Activated CD4-positive, alpha-beta memory T cell treated with anti-CD3 and anti-CD28 coated beads for 36 hours (primary cell): ENCODE measurements at places on chromosomes 6 and 20. TPM values are rescaled to one million over a fixed set of nuclear protein-coding genes. Genes with fewer than 3 reads are reported as not detected.

SPTLC3 gene
- total RNA-seq = 0.02 TPM

CLVS2 gene
- not detected for total RNA-seq

SESN1 gene
- total RNA-seq = 10.6 TPM

SLC17A3 gene
- total RNA-seq = not detected

CST4 gene
- not detected for total RNA-seq

TNNC2 gene
- total RNA-seq = not detected

NKAPL gene
- total RNA-seq = not detected

MYT1 gene
- total RNA-seq = not detected

HLA-G gene
- 0.38 TPM for total RNA-seq

ZNF165 gene
- total RNA-seq = 4.0 TPM

GRCh38 chr20:51236421-51236820, 213.5 kb upstream of the KCNG1 start:
- H3K4me1 ChIP-seq = no peaks in the 10 kb centered on the region
- peaks cover 17% of the 10 kb centered on the region for H3K27me3 ChIP-seq
- H3K27ac ChIP-seq = no peak overlapping the region

DNA sequence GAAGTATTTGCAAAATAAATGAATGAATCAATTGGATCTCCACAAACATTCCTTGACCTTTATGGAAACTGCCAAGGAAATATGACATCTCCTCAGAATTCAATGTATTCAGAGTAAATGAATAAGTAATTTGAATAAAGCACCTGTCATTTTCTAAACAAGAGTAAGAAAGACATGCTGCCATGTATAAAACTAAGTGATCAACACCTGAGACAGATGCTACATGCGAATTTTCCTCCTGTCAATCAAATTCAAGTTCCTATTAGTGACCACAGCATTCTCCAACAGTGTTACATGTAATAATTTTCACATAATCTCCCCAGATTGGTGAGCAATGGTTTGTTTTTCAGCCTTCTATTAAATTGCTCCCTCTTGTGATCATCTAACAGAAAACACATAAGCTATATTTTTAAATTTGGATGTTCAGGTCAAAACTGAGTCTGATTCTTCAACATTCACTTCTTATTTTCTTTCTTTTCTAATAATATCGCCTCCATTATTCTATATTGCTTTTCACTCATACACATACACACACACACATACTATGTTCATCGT, 163.2 kb upstream of the RNF217 start:
- no peak for DNase-seq
- peaks cover 2% of the 10 kb centered on the region for H3K27me3 ChIP-seq
- no peaks in the 10 kb centered on the region for H3K36me3 ChIP-seq
- H3K4me3 ChIP-seq = no peak overlapping the region

DNA sequence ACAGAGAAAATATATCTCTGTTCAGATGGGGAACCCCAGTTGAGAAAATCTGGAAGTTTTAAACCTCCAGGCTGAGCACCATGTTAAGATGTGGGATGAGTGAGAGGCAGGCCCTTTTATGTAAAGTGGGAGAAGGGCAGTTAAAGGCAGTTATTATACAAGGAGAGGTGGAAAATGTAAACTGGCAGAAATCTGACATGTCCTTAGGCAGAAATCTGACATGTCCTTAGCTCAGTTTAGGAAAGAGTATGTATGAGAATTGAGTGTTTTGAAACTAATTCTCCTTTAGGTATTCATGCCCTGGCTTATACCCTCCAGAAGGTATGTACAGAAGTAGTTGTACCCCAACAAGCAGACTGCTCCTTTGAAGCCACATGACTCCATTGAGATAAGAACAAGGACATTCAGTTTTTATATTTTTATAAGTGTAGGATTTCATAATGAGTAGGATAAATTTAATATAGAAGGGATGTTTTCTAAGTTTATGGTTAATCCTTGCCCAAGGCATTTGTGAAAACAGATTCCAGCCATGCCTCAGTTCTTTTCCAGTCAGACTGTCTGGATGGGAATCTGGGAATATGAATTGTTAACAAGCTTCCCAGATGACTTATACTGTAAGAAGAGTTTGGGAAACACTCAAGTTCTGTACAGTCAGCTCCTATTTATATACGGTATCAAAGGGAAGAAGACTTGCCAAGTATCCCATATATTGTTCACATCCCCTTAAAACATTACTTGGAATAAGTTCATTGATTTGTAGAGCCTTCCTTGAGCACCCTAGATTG, 87.7 kb downstream of the SCAND1 start:
- H3K4me3 ChIP-seq = no peak overlapping the region
- no peak overlapping the region for H3K27ac ChIP-seq
- H3K27me3 ChIP-seq = no peaks in the 10 kb centered on the region
- peaks cover 9% of the 10 kb centered on the region for H3K36me3 ChIP-seq

DNA sequence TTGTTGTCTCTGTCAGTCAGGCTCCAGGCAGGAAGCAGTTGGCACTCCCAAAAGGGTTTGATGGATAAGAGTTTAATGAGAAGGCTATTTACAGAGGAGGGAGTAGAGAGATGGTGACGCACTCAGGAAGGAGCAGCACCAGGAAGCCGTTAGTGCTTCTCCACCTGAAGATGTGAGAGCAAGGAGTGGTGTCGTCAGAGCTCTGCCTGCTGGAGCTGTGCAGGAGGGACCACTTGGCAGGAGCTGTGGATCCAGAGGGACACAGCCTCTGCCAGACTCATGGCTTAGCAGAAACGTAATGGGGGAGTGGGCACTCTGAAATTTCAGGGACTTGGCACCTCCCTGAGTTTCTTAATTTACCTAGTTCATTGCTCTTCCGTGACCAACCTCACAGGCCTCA, 16.8 kb downstream of the DAAM2 start:
- H3K4me1 ChIP-seq = no peaks in the 10 kb centered on the region
- no peak overlapping the region for H3K4me3 ChIP-seq
- no peaks in the 10 kb centered on the region for H3K36me3 ChIP-seq
- peaks cover 12% of the 10 kb centered on the region for H3K27me3 ChIP-seq
- no peak overlapping the region for H3K27ac ChIP-seq

DNA sequence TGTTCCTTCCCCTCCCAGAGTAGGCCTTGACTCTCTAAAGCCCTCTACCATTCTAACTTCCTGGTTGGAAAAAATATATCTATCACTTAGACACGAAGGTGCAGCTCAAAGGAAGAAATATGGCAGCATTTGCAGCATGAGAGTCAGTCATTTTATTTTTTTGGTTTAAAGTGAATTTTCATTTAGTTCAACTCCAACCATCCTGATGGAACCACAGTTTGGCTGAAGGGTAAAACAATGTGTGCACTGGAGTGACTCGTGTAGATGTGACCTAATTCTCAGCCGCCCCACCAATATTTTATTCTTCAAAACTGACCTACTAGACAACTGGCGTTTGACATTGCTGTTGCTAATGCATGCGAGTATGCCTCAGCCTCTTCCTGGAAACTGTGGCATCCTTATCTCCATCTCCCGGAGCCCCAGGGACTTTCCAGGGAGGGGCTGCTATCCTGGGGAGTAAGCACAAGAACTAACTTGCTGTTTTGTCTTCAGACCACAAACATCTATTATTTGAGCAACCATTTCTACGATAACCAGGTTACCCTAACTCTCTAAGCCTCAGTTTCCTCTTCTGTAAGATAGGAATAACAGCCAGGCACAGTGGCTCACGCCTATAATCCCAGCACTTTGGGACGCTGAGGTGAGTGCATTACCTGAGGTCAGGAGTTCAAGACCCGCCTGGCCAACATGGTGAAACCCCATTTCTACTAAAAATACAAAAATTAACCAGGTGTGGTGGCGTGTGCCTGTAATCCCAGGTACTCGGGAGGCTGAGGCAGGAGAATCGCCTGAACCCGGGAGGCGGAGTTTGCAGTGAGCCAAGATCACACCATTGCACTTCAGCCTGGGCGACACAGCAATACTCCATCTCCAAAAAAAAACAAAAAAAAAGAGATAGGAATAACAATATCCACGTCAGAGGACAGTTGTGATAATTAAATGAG, 148.7 kb upstream of the JARID2 start:
- no peak overlapping the region for H3K4me3 ChIP-seq
- H3K27ac ChIP-seq = no peak overlapping the region
- DNase-seq = peak; percentile 36
- H3K36me3 ChIP-seq = no peaks in the 10 kb centered on the region
- H3K4me1 ChIP-seq = peaks cover 6% of the 10 kb centered on the region

- DNase-seq = no peak
- H3K4me1 ChIP-seq = no peaks in the 10 kb centered on the region
- no peak overlapping the region for H3K27ac ChIP-seq
- H3K4me3 ChIP-seq = no peak overlapping the region
These were observed 80.4 kb downstream of the SULF2 start for GRCh38 chr20:47704746-47705496.

GRCh38 chr20:15528391-15529111, 1044.7 kb downstream of the KIF16B start:
- H3K27me3 ChIP-seq = no peaks in the 10 kb centered on the region
- no peak overlapping the region for H3K27ac ChIP-seq
- no peak overlapping the region for H3K4me3 ChIP-seq
- H3K36me3 ChIP-seq = no peaks in the 10 kb centered on the region
- H3K4me1 ChIP-seq = no peaks in the 10 kb centered on the region

- H3K27me3 ChIP-seq = peaks cover 16% of the 10 kb centered on the region
- DNase-seq = no peak
- no peak overlapping the region for H3K4me3 ChIP-seq
These were observed 156.8 kb downstream of the RCAN2 start for GRCh38 chr6:46334442-46334841.

- H3K27ac ChIP-seq = no peak overlapping the region
- H3K4me1 ChIP-seq = peaks cover 11% of the 10 kb centered on the region
- H3K36me3 ChIP-seq = peaks cover 5% of the 10 kb centered on the region
- no peak overlapping the region for H3K4me3 ChIP-seq
- H3K27me3 ChIP-seq = no peaks in the 10 kb centered on the region
These were observed 27.8 kb downstream of the ACSS2 start for GRCh38 chr20:34904202-34904621.

DNA sequence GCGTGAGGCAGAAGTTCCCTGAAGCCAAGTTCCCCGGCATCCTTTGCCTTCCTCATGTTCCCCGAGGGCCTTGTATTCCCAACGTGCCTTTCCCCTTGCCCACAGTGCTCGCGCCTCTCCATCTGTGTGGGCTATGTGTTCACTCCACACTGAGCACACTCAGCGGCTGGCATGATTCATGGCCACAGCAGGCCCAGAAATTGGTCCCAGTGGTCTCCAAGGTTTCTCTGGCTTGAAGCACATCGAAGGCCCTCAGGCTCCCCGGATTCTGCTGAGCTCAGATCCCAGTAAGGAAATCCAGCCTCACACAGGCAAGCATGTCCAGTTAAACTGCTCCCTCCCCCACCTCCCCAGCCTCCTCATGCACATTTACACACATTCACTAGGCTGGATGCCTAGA, 123.6 kb downstream of the ISM1 start:
- H3K4me3 ChIP-seq = no peak overlapping the region
- H3K36me3 ChIP-seq = no peaks in the 10 kb centered on the region
- H3K27me3 ChIP-seq = peaks cover 3% of the 10 kb centered on the region
- no peaks in the 10 kb centered on the region for H3K4me1 ChIP-seq
- H3K27ac ChIP-seq = no peak overlapping the region
- DNase-seq = no peak

DNA sequence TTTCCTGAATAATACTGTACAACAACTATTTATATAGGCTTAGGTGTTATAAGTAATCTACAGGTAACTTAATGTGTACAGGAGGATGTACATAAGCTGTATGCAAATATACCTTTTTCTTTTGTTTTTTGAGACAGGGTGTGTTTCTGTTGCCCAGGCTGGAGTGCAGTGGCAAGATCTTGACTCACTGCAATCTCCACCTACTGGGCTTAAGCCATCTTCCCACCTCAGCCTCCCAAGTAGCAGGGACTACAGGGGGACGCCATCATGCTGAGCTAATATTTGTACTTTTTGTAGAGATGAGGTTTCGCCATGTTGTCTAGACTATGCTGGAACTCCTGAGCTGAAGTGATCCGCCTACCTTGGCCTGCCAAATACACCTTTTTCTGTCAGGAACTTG, 191.7 kb upstream of the ZNF217 start:
- no peak for DNase-seq
- H3K4me1 ChIP-seq = peaks cover 11% of the 10 kb centered on the region
- H3K27ac ChIP-seq = no peak overlapping the region
- H3K27me3 ChIP-seq = no peaks in the 10 kb centered on the region

GRCh38 chr6:137081997-137082396, 37.2 kb upstream of the IL20RA start:
- H3K4me3 ChIP-seq = no peak overlapping the region
- H3K27me3 ChIP-seq = peaks cover 14% of the 10 kb centered on the region
- no peak for DNase-seq
- no peak overlapping the region for H3K27ac ChIP-seq
- no peaks in the 10 kb centered on the region for H3K36me3 ChIP-seq

- no peak overlapping the region for H3K27ac ChIP-seq
- no peaks in the 10 kb centered on the region for H3K4me1 ChIP-seq
- DNase-seq = no peak
- peaks cover 4% of the 10 kb centered on the region for H3K27me3 ChIP-seq
- no peak overlapping the region for H3K4me3 ChIP-seq
These were observed 32.1 kb upstream of the PPP1R3G start for GRCh38 chr6:5053038-5053437.

GRCh38 chr6:16274885-16275589, 36.6 kb downstream of the GMPR start:
- no peaks in the 10 kb centered on the region for H3K27me3 ChIP-seq
- H3K27ac ChIP-seq = no peak overlapping the region
- no peaks in the 10 kb centered on the region for H3K4me1 ChIP-seq
- no peak for DNase-seq
- no peaks in the 10 kb centered on the region for H3K36me3 ChIP-seq
- no peak overlapping the region for H3K4me3 ChIP-seq

DNA sequence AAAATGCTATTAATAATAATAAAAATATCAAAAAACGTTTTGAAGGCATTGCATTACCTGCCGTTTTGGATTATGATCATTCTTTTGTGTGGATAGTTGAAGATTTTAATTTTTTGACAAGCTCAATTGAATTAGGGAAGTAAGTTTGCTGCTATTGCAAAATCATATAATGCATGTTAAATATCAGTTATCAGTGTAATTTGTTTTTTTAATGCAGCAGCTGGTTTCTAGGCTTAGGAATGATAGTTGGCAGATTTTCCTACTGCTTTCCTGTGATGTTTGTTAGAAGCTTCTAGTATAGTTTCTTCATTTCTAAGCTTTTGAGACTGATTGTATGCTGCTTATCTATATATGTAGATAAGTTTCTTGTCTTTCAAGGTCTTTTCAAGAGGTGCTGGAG, 99.0 kb downstream of the JARID2 start:
- no peak overlapping the region for H3K27ac ChIP-seq
- no peaks in the 10 kb centered on the region for H3K27me3 ChIP-seq
- no peak for DNase-seq
- peaks cover 2% of the 10 kb centered on the region for H3K36me3 ChIP-seq
- H3K4me1 ChIP-seq = peaks cover 77% of the 10 kb centered on the region
